LNCaP clone FGC (cell line): ENCODE measurements at places on chromosomes 2 and 18.
A peak's percentile ranks its signal among the peaks of the same experiment; 100 is the strongest.

GRCh38 chr18:8493141-8493540 is 116.1 kb upstream of the RAB12 start:
- no peak for DNase-seq

DNA sequence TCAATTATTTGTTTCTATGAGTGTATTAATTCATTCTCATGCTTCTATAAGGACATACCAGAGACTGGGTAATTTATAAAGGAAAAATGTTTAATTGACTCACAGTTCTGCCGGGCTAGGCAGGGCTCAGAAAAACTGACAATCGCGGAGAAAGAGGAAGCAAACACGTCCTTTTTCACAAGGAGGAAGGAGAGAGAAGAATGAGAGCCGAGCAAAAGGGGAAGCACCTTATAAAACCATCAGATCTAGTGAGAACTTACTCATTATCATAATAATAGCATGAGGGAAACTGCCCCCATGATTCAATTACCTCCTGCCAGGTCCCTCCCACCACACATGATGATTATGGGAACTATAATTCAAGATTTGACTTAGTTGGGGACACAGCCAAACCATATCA is 294.0 kb downstream of the DSC3 start:
- no peak for DNase-seq

DNA sequence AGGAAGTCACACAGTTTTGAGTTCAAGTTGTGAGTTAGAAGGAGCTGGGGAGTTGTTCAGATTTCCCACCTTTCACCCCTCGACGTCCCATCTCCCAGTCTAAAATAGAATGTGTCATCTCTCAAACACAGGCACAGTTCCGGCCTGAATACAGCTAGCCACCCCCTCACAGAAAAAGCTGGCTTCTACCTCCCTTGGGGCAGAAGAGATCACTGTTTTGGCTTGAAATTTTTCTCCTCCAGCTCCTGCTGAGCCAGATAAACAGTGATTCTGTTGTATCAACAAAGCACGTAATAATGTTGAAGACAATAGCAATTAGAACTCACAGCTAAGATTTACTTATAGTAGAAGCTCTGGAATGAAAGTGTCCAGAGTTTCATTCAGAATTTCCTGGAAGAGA is 74.7 kb downstream of the KIAA2012 start:
- DNase-seq, result no peak

GRCh38 chr2:211748339-211748738 is 790.3 kb downstream of the ERBB4 start:
- DNase-seq, result no peak

DNA sequence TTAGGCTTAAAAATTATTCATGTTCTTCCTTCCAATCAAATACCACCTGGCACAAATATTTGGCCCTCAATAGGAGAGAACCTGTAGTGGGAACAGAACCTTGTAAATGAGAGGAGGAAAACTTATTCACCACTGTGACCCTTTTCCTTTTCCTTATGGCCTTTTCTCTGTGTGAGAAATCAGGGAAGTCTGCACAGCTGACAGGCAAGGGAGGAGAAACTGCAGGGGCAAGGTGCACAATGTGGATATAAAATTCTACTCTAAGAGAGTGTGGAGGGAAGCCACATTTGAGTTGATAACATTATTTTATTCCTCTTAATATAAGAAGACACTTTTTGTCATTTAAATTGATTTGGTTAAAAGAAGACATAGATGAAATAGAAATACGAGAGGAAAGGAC is 1247.0 kb upstream of the CHAC2 start:
- no peak for DNase-seq

DNA sequence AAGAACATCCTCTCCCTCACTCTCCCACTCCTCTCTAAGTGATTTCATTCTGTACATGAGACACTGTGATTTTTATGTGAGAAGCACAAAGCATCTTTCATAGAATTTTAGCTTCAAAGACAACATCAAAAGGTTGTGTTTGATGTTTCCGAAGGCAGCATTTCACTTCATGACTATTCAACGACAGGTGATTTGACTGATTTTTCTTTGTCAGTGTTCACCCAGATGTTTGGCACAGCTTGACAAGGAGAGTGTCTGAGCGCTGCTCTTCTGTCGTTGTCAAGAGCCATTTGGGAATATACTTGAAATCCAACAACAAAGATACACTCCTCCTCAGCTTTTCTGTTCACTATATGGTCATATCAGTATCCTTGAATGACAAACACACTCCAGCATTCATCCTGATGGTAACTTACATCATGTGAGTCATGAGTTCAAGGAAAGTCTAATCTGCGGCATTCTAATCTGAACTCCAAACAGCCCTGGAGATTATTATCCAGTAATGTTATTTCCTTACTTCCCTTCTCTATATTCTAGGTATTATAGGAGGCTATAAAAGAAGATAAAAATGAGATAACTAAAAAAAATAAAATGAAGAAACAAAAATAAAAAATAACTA is 45.9 kb upstream of the ST6GAL2 start:
- no peak for DNase-seq

DNA sequence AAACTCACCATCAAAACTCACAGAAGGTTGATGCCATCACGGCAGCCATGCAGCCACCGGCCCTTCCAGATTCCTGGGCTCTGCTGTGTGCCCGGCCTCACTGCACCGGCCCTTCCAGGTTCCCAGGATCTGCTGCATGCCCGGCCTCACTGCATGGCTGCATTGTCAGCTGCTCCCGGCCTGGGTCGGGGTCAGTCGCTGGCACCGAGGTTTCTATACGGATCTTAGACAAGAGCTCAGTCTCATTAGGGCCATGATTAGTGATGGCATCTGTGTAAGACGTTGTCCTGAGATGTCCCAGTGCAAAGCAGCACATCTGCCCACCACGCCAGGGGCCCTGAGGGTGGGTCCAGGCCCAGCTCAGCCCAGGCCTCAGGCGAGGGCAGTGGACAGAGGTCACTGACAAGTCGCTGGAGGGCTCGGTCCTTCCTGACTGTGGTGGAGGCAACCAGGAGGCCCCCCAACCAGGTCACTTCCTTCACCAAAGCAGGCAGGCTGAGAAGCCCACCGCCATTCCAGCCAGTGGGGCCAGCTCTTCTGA is 29.4 kb downstream of the TMEM18 start:
- no peak for DNase-seq

DNA sequence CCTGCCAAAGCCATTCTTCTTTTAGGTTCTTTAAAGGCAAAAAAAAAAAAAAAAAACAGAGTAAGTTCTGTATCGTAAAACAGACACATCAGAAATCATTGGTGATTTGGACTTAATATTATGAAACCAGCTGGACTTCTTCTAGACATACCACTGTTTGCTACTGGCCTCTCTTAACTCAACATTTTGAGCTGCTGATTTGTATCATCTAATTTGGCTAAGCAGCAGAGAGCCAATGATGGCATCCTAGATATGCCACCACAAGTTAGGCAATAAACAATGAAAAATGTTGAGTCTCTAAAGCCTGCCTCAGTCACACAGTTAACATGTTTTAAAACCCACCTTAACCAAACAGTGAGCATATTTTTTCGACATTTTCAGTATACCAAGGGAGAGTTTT is 1034.3 kb upstream of the NXPH2 start:
- no peak for DNase-seq

DNA sequence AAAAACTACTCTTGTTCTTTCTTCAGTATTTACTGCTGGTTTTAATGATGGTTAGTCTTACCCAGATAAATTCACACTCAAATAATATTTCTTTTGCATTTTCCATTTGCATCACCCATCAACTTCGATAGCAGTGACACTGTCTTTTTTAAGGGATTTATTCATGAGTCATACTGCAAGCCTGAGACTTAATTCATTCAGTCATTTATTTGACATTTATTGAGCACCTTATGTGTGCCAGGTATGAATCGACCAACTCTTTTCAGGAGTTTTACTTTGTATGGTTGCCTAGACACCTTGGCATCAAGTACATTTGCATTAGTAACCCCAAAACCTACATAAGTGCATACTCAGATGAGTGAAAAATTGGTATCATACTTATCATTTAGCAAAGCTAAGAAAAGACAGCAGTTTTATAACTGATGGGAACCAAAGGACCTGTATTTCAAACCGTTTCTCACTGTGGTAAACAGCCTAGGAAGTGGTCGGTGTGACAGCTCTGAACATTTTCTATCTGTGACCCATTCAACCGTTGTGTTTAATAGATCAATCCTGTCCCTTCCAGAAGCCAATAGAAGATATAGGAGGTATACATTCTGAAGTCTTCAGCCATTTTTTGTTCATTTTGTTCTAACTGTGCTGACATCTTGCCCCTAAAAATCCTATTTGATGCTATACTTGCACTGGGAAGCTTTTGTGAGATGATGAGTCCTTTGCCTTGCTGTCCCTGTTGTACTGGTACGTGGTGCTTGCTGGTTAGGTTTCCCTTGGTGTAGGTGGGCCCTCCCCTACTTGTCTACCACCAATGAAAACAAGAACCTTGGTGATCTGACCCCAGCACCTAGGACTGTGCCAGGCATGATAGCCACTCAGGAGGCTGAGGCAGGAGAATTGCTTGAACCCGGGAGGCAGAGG is 484.7 kb upstream of the RAB12 start:
- no peak for DNase-seq

GRCh38 chr2:20291106-20291564 is 59.5 kb downstream of the PUM2 start:
- peak; percentile 32 for DNase-seq

- no peak for DNase-seq
Measured at GRCh38 chr2:224016963-224017362, 22.1 kb downstream of the SERPINE2 start.

- DNase-seq, result no peak
Measured at GRCh38 chr2:226772389-226773179, 27.0 kb downstream of the IRS1 start.

GRCh38 chr2:185628985-185629384 is 109.6 kb upstream of the FSIP2 start:
- DNase-seq, result no peak

GRCh38 chr2:155145758-155146229 is 447.3 kb downstream of the KCNJ3 start:
- no peak for DNase-seq

- no peak for DNase-seq
Measured at GRCh38 chr2:230908092-230908594, 16.9 kb downstream of the GPR55 start.

DNA sequence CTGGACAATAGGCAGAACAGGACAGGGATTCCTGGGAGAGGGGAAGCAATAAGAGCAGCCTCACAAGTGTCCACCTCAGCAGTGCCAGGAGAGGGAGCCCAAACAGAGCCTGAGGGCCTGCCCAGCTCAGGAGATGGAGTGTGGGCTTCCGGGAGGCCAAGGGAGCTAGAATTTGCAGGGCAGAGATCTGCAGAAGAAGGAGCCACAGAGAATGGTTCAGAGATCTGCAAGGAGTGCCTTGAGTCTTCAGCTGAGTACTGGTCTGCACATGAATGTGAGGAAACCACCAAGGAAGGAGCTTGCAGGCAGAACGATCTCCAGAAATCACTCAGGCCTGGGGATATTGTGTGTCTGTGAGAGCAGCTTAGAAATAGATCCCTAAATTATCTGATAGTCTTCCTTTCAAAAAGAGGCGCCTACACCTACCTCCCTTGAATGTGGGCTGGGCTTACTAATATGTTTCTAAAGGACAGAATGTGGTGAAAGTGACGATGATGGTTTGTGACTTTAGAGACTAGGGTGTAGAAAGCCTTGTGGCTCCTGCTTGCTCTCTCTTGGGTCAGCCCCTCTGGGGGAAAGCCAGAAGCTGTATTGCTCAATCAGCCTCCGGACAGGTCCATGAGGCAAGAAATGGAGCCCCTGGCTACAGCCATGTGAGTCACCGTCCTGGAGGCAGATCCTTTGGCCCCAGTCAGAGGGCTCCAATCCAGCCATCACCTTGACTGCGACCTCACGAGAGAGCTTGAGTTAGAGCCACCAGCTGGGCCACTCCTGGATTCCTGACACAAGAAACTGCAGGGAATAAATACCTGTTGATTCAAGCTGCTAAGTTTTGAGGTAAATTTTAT is 7.6 kb upstream of the LPIN1 start:
- no peak for DNase-seq

GRCh38 chr2:209208211-209208610 is 215.6 kb upstream of the MAP2 start:
- peak; percentile 13 for DNase-seq

DNA sequence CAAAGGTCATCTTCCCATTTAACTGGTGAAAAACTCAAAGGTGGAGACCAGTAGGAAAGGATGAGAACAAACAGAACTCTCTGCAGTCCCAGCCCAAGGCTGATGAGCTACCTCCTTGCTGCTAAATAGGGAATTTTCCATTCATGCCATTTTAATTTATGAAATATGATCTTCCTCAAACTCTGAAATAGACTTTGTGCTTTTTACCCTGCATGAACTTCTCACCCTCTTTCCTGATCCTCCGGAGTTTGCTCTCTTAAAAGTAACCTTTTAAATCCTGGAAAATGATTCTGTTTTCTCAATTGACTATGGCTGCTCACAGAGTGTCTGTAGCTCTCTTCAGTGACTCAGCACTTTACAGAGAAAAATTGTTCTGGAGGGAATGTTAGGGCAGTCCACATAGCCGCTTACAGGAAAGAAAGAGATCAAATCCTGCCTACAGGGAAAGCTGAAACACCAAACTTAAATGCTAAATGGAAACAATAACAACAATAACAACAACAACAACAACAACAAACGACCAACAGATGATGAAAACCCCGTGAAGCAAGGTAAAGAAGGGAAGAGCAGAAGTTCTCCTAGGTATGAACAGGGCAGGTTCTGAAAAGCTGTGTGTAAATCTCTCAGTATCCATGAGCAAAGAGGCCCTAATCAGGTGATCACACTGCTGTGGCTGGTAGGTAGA is 79.8 kb upstream of the SESTD1 start:
- no peak for DNase-seq

DNA sequence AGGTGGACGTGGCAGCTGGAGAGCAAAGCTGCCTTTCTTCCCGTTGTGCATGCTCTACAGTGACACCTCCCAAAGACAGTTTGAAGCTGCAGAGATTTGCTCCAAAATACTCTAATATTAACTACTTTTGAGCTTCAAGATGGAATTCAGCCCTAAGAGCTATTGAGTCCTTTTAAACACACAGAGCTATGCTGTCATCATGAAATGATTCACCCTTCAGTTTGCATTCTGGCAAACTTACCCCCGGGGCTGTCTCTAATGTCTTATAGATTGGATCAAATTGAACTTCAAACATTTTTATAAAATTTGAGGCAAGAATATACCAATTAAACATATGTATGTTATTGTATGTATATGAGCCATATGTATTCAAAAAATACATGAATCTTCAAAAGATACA is 110.7 kb upstream of the EFEMP1 start:
- DNase-seq, result no peak

DNA sequence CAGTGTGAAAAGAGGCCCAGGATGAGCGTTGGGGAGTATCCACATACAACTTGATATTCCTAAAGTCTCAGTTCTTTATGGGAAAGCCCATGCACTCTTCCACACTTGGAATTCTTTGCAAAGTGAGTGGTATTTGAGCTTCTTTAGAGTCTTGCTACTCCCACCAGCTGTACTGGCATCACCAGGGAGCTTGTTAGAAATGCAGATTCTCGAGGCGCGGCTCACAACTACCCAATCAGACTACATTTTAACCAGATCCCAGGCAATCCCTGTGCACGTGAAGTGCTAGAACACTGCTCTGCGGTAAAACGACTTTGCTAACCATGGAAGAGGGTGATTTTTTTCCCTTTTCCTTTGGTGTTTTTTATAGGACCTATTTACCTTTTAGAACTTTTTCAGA is 184.7 kb downstream of the NEDD4L start:
- DNase-seq, result no peak
